Suprapubic skin (tissue), 4 donors: ENCODE measurements at places on chromosomes 4 and X. TPM values are rescaled to one million over a fixed set of nuclear protein-coding genes. Genes with fewer than 3 reads are reported as not detected.
A peak's percentile ranks its signal among the peaks of the same experiment; 100 is the strongest.

Gene EDNRA
- total RNA-seq, result 4.3 TPM

DNA sequence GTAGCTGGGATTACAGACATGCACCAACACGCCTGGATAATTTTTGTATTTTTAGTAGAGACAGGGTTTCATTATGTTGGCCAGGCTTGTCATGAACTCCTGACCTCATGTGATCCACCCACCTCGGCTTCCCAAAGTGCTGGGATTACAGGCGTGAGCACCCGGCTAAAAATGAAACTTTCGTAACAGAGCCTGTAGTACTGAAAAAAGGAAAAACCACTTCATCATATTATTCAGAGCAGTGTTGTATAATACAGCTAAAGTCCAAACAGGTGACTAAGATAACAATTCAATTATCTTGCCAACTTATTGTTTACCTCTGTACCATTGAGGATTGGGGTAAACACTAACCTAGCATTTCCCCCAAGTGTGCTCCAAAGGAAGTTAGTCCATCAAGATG is 43.9 kb upstream of the HPRT1 start:
- DNase-seq, result no peak

GRCh38 chr4:88720451-88721428 is 23.1 kb upstream of the NAP1L5 start:
- no peak for DNase-seq

Gene MAGIX
- total RNA-seq, result 8.0 TPM

Gene VEGFD
- total RNA-seq, result 0.76 TPM

GRCh38 chr4:141020801-141021261 is 112.4 kb downstream of the RNF150 start:
- DNase-seq, result no peak

Gene MAGEB1
- not detected for total RNA-seq

DNA sequence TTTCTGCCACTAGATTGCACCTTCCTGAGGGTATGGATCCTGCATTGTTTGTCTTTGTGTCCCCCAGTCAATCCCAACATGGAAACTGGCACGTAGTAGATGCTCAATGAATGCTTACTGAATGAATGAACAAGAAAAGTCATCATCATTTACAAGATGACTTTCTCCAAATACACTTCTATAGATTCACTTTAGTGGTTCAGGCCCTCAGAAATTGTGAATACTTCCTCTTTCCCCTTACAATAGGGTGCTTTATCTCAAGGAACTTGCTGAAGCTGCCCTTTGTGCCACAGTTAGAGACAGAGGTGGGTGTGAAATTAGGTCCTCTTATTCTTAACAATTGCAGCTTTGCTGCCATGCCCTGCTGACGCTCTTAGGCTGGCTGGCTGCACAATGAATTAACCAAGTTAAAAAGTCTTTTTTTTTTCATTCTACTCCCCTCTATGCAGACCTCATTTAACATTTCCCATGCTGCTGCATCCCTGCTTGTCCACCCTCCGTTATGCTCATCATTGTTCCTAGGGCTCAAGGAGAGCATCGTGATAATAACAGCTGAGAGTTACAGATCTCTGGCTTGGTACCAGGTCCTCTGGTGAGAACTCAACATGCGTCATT is 108.0 kb upstream of the ZNF518B start:
- no peak for DNase-seq

- DNase-seq, result no peak
Measured at GRCh38 chr4:137892134-137892533, 350.0 kb downstream of the SLC7A11 start.

DNA sequence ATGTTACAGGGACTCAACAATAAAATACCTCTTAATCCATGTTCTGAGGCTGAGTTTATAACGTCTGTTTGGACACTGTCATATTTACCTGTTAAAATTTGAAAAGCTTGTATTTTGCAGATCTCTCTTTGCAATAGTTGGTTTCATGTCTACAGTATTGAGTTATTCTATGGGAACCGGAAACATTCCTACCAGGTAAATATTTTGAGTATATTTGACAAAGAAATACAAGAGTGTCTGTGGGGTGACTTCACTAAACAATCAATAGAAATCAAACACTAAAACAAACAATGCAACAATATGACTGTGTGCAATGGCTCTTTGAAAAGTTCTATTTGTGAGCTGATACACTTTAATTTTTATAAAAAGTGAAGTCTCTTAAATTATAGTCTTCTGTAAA is 47.7 kb upstream of the CXCL8 start:
- DNase-seq, result no peak

GRCh38 chr4:169098532-169098931 is 88.5 kb upstream of the CBR4 start:
- no peak for DNase-seq

Gene CCDC160
- total RNA-seq, result 0.34 TPM

GRCh38 chrX:151184705-151185104 is 8.3 kb downstream of the GPR50 start:
- no peak for DNase-seq

Gene FAM47E
- total RNA-seq, result 5.3 TPM

DNA sequence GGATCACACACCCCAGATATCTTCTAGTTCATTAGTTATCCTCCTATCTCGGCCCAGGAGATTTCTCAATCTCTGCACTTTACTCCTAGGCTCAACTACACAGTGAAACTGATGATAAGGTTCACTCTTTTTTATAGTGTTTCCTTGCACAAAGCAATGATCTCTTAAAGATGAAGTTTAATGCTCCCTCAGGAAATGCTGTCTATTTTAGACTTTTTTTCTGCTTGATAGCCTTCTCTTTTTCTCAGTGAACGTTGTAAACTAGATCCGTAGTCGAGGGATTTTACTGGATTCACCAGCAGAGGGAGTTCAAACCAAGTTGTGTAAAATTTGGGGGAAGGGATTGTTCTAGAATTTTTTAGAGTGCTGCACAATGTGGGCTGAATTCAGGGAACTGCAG is 269.6 kb downstream of the GBA3 start:
- no peak for DNase-seq

Gene DOK7
- total RNA-seq, result 2.8 TPM

Gene ARHGAP4
- total RNA-seq, result 6.5 TPM

Gene TMPRSS11A
- total RNA-seq, result not detected

DNA sequence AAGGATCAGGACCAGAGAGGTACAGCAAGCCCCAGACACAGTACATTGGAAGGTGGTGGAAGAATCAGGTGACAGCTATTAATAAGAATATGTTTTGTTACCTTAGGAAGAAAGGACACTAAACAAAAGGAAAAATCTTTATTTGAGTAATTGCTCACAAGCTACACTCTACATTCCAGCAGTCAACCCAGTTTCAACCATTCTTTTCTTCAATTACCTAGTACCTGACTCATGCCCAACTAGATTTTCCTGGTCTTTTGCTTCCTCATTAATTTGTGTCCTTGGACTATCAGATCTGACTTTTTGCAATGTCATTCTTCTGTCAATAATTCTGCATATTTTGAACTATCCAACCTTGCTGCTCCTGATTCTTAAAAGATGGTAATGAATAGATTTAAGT is 22.5 kb upstream of the GLRA2 start:
- DNase-seq, result no peak

- no peak for DNase-seq
Measured at GRCh38 chrX:19373351-19373891, 29.7 kb downstream of the PDHA1 start.

- no peak for DNase-seq
Measured at GRCh38 chr4:47374477-47374876, 89.0 kb downstream of the COMMD8 start.

Gene CFAP99
- not detected for total RNA-seq

Gene USP17L12
- total RNA-seq, result not detected

DNA sequence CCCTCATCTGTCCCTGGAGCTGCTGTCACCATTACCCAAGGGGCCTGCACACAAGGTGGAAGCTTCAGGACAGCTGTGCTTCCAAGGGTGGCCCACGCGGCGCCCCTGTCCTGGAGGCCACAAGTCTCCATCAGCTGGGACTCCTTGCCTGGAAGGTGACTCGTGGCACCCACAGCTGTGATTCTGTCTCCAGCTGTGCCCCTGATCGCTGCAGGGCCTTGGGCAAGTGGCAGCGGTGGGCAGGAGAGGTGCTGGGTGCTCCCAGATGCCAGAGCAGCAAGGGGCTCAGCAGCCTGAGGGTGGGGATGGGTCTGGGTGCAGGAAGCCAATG is 9.0 kb upstream of the DUSP9 start:
- DNase-seq, result no peak

GRCh38 chr4:147034372-147034771 is 88.7 kb upstream of the TTC29 start:
- no peak for DNase-seq

GRCh38 chrX:46298821-46299220 is 246.4 kb downstream of the ZNF674 start:
- no peak for DNase-seq

Gene TMPRSS11F
- total RNA-seq, result 8.1 TPM

DNA sequence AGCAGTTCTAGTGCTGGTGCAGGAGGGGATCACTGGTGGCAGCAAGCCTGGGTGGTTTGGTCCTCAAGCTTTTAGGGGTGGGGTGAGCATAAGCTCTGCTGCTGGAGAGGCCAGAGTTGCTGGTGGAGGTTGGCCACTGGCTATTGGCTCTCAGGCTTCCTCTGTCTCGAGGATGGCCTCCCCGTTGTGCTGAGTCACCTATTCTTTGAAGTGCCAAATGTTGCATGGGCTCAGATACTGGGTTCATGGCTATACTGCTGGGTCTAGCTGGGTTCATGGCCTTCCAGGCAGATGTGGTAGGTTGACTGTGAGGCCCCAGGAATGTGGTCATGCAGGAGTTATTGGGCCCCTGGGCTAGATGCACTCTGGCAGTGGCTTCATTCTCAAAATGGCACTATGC is 466.3 kb downstream of the NAF1 start:
- peak; percentile 39 for DNase-seq

DNA sequence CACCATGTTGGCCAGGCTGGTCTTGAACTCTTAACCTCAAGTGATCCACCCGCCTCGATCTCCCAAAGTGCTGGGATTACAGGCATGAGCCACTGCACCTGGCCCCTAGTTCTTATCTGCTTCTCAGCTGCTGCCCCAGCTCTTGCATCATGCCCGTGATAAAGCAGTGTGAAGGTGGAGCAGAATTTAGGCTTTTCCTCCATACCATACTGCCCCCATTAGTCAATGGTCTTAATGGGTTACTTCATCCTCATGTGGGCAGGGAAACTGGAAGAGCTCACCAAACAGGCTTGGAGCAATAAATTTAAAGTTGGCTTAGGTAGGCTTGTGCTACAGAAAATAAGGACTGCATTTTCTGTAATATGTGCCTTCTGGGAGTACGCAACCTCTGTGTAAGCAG is 636.9 kb upstream of the BOD1L1 start:
- DNase-seq, result no peak

- DNase-seq, result no peak
Measured at GRCh38 chrX:154748712-154749339, 2.1 kb downstream of the GAB3 start.

DNA sequence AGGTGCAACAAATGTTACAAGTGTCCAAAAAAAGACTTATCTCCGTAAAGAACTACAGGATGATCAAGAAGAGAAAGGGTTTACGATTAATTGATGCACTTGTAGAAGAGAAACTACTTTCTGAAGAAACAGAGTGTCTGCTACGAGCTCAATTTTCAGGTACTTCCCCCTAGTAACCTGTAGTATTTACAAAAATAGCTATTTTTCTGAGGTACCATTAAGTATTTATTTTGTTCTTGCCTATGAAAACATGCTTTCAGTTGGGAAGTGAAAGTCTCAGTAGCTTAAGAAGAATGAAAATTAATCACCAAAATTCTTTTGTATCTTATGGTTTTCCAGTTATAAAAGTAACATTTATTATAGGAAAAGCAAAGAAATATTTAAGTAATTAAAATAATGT is 5.9 kb downstream of the THAP9 start:
- DNase-seq, result no peak
